Temporal lobe (tissue), 4 donors: ENCODE measurements at places on chromosomes 2 and 18. TPM values are rescaled to one million over a fixed set of nuclear protein-coding genes. Genes with fewer than 3 reads are reported as not detected.

Gene ARHGEF33
- 2.7 TPM for total RNA-seq

Gene SLC5A7
- total RNA-seq = 2.5 TPM

Gene POMC
- total RNA-seq = 0.49 TPM

Gene DNMT3A
- 39.8 TPM for total RNA-seq

Gene ACMSD
- not detected for total RNA-seq
